ENCODE measurements at places on chromosomes 4 and X. TPM values are rescaled to one million over a fixed set of nuclear protein-coding genes. Genes with fewer than 3 reads are reported as not detected.
A peak's percentile ranks its signal among the peaks of the same experiment; 100 is the strongest.

- peak; percentile 20 for DNase-seq
Observed at GRCh38 chr4:128068918-128069317, 7.8 kb downstream of the LARP1B start.

- no peak for DNase-seq
Observed at GRCh38 chr4:72449705-72450104, 119.3 kb downstream of the ADAMTS3 start.

GRCh38 chrX:24890677-24891076 lies 125.1 kb downstream of the ARX start:
- no peak for DNase-seq

DNA sequence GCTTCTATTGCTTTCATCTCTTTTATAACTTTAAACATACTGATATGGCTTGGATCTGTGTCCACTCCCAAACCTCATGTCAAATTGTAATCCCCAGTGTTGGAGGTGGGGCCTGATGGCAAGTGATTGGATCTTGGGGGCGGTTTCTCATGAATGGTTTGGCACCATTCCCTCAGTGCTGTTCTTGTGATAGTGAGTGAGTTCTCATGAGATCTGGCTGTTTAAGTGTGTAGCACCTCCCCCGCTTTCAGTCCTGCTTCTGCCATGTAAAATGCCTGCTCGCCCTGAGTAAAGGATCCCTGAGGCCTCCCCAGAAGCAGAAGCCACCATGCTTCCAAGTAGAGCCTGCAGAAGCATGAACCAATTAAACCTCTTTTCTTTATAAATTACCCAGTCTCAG lies 17.7 kb downstream of the MND1 start:
- no peak for DNase-seq

DNA sequence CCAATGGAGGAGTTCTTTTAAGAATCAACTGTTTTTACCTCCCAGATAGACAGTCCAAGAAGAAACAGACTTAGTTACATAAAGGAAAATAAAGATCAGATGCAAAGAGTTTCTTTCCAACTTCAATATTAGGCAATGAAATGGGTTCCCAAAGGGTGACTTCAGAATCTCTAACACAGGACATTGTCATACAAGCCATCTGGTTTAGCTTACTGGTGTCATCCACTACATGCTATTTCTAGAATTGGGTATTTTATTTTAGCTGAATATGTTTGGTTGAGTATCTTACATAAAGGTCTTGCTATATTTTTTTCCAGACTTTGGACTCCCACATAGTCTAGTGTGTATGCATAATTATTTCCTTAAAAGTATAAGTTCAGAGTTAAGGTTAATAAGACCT lies 162.1 kb upstream of the SLC7A11 start:
- DNase-seq: no peak

DNA sequence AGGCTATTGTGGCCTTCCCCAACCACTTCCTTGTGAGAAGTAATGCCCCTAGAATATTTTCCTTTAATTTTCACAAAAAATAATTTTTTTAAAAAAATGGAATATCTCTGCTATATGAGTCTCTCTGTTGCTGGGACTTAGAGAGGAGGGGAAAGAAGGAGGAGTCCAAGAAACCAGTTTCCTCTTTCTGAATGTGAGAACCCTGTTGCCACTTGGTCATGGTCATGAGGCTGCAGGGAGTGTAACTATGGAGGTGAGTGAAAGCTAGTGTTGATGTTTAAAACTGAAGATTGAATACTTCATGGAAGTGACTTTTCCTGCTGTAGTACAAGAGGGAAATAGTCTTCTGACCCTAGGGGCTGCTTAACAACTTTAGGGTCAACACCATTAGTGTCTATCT lies 20.4 kb downstream of the KIAA1210 start:
- no peak for DNase-seq

- DNase-seq: no peak
Observed at GRCh38 chrX:20032201-20032600, 41.3 kb upstream of the BCLAF3 start.

GRCh38 chr4:120714417-120715010 lies 208.0 kb downstream of the PRDM5 start:
- no peak for DNase-seq

DNA sequence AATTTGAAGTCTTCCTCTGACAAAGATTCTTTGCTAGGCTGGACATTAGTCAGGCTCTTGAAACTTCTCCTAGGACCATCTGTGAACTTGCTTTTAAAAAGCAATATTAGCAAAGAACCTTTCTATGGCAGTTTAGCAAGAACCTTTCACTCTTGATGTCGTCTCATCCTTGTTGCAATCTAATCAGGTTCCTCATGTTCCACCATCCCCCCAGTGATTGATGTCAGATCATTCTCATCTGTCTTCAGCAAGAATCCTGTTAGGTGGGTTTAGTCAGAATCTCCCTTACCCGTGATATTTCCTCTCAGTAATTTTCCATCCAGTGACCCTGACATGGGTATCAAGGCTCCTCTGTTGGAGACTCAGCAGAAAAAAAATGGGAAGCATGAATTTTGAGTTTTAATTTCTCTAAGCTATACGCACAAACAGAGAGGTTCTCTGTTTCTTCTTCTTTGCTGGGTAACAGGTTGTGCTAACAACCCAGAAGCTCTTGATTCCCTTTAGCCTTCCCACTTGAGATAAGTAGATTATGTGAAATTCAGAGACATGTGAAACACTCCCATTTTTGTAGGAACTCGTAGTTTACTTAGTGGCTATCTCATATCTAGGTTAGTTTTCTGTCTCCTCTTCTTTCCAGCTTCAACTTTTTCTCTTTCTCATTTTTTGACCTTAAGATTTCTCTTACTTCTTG lies 507.4 kb downstream of the C4orf33 start:
- DNase-seq: no peak

DNA sequence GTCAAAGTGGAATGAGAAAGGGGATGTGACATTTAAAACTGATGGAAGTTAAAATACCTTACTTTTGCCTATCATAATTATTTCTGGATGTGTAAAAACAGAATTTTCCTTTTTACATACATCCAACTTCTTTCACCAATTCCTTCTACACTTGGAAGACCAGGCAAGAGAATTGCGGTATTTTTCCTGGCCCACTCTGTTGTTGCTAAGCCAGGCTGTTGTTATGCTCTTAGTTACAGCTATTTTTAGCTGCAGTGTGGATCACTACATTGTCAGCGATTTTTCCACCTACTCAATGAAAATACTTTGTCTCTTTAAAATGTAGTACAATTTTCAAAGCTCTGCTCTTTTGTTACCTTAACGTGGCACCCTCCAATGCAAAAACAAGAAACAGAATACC lies 43.4 kb downstream of the NKX6-1 start:
- DNase-seq: no peak

GRCh38 chr4:92305148-92305877 lies 1.5 kb downstream of the GRID2 start:
- peak; percentile 86 for DNase-seq

DNA sequence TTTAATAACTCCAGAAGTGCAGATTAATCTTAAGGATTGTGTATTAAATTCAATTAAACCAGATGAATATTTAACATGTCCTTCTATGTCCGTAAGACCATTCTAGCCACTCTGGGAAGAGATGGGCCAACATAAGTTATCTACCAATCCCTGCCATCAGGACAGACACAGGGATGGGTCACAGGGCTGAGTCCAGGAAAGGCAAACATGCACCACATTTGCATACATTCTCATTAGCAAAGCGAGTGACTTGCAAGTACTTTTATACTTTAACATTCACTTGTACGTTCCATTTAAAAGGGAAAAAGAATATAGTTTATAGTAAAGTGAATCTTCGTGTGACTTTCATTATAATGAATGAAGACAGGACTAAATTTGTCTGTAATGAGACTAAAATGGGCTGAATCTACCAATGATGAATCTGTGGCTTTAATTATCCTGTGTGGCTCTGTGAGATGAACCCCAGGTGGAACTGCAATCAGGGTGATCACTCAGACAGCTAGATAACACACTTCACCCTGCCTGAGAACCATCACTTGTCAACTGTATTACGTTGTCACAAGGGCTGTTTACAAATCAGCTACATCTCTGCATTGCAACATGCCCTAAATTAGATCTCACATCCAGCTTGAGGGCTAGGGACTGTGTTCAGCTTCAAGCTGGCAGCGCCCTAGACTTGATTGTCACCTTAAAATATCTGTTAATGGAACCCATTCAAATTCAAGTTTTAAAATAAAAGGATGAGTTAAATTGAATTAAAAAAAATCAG lies 77.2 kb downstream of the SH3KBP1 start:
- no peak for DNase-seq

GRCh38 chr4:1928356-1929239 lies 57.4 kb downstream of the NSD2 start:
- DNase-seq: no peak

- DNase-seq: peak; percentile 37
Observed at GRCh38 chrX:68697465-68698125, 50.1 kb downstream of the STARD8 start.

DNA sequence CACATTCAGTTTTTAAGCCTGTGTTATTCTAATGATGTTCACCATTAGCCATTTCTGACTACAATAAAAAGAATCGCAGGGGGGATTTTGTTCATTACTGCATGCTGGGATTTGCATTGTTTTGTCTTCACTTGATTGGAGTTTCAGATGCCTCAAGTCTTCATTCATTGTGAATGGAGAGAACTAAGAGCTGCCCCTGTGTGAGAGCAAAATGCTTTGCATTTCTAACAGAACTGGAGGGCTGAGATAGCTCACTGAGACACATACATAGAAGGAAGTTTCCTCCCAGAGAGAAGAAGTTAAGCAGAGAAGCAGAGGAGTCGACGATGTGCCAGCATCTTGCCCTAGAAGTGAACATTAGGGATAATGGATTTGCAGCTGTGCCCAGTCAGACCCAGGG lies 113.5 kb upstream of the GATB start:
- no peak for DNase-seq

DNA sequence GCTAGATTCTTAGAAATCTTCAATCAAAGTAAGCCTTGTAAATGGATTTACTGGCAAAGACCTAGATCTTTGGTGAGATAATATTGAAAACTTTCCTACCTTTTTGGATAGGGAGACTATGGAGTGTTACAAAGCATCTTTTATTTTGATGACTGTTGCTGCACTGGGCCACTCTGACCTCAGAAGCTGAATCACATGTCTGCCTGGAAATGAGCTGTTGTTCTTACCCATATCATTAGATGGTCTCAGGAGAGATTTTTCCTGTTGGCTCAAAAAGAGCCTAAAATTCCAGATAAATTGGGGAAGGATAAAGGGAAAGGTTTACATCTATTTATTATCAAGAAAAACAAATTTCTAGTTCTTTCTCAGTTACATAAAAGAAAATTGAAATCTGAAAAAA lies 127.5 kb upstream of the BMP3 start:
- DNase-seq: no peak

DNA sequence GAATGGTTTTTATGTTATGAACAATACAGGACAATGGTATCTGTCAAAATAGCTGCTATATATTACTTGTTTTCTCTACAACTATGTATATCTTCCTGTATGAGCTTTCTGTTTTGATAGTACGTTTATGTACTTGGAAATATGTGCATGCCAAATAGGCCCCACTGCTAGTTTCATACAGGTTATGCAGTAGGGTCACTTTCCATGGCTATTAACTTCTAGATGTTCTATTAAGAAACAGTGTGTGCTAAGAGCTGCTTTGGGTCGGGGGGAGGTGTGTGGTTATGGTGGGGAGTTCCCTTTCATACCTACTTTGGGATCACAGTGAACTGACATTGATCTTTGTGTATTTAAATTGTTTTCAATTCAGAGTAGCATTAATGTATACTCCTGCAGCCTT lies 30.9 kb downstream of the RBPJ start:
- no peak for DNase-seq

PNCK gene
- total RNA-seq: 0.41 TPM

ADH5 gene
- total RNA-seq: 126 TPM

EVC gene
- 14.9 TPM for total RNA-seq

SSX1 gene
- not detected for total RNA-seq

HTRA3 gene
- total RNA-seq: 1.7 TPM

RTL5 gene
- 8.5 TPM for total RNA-seq

LPAR4 gene
- total RNA-seq: 2.7 TPM

KCNE5 gene
- total RNA-seq: 9.4 TPM

GASK1B gene
- total RNA-seq: 63.8 TPM

POF1B gene
- not detected for total RNA-seq

GPR119 gene
- total RNA-seq: not detected
